Activated CD4-positive, alpha-beta T cell treated with anti-CD3 and anti-CD28 coated beads, Interleukin-2, Interleukin-6, amounts not matched to agents 100 ng/mL and 50 ng/mL, durations not matched to agents 16 hours and 8 hours (primary cell): ENCODE measurements at places on chromosomes 13 and 19.

DNA sequence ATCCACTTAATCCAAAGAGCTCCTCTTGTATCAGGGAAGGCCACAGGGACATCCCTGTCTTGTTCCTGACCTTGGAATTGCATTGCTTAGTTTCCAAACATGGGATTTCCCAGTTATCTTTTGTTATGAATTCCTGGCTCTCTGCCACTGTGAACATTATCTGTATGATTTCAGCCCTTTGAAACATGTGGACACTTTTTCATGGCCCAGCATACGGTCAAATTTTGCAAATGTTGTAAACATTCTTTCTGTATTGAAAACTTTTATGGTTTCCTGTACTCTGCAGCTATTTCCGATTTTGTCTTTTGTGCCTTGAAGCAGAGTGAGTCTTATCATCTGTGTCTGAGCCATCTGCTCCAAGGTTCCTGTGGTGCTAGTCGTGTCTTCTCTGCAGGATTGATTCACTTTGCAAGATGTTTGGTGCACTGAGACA lies 4.5 kb upstream of the CFAP97D2 start:
- DNase-seq: no peak

DNA sequence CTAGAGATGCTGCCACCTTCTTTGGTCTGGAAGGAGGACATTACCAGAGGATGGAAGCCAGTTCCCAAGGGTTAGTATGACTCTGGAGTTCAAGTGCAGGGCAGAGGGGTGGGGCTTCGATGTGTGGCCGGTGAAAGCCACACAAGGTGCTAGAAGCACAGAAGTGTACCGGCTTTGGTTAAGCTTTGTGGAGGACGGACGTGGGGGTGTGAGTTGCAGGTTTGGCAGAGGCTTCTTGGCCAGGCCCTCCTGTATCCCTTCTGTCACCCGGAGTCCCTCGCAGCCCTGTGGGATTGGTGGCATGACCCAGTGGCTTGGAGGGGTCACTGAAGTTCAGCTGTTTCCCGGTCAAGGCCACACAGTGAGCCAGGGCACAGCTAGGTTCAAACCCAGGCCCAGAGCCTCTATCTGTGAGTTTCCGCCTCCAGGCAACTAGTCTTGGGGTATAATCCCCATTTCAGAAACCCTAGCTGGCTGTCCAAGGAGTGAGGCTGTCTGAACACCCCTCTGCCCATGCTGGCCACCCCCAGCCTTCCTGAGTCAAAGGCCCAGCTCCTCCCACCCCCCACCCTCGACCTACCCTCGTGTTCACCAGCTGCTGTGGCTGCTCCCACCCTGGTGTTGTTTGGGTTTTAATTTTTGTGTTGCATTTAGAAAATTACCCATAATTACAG lies 4.6 kb upstream of the SSBP4 start:
- no peak for DNase-seq

DNA sequence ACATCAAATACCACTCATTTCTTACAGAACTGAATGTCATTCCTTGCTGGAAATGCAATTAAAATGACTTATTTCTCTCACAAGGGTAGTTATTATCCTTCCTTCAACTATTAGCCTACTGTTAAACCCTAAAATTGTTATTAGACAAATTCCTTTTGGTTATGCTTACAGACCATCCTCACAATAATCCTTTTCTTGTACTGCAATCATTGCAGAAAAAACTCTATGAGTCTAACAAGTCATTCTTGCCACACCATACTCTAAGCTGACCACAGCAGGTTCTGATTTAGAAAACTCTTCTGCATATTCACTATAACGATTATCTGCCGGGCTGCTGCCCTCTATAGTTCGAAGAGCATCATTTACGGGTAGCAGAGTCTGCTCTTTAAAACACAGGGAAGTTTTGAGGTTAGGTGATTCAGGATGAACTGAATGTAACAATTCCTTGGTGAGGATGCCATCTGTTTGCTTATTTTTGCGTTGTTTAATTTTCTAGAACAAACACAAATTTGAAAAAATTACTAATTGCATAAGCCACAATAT lies 38.2 kb downstream of the MTMR6 start:
- no peak for DNase-seq

DNA sequence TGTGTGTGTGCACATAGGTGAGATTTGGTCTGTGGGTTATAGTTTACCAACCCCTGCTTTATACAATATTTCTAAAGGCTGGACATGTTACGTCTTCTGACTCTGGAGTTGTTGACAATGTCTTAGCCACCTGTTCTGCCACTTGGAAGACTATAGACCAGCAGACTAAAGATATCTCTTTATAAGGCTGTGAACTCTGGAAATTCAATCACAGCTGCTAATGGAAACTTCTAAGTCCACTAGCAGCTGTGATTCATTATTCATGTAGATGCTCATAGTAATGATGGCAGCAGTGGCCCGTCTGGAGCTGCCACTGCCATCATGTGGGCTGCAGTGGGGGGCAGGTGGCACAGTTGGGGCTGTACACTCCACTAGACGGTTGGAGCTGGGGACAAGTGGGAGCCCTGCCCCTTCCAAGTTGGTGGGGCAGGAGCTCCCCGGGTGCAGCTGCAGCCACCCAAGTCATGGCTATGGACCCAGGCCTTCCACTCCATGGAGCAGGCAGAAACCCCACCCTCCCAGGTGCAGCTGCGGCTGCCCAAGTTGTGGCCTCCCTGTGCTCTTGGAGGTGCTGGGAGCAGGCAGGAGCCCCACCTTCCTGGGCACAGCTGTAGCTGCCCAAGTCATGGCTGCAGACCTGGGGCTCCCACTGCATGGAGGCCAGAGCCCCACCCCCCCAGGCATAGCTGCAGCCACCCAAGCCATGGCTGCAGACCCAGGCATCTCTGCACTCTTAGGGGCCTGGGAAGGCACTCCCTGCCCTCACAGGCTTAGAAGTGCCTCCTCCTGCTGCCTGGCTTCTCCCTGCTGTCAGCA lies 8.8 kb downstream of the IGFL4 start:
- DNase-seq: no peak

DNA sequence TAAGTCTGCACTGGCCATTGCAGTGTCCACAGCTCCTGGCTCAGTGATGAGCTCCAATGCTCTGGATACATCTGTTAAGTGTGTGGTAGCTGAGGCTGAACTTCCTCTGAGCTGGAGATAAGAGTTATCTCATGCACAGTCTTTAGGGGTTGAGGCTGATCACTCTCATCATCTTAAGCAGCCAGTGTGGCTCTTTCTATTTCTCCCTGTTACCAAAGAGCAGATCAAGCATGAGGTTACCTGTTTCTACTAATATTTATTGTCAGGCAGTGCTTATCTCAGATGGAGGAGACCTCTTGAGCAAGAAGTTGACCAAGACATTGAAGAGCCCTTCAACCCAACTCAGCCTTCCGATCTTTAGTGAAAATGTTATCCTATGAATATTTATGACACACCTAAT lies 6.6 kb upstream of the OR10H2 start:
- no peak for DNase-seq
